Left lung (tissue), 14 donors: ENCODE measurements at places on chromosomes 2 and 18. TPM values are rescaled to one million over a fixed set of nuclear protein-coding genes. Genes with fewer than 3 reads are reported as not detected.

- no peak for DNase-seq
Measured at GRCh38 chr18:67876871-67877270, 360.4 kb upstream of the DSEL start.

DNA sequence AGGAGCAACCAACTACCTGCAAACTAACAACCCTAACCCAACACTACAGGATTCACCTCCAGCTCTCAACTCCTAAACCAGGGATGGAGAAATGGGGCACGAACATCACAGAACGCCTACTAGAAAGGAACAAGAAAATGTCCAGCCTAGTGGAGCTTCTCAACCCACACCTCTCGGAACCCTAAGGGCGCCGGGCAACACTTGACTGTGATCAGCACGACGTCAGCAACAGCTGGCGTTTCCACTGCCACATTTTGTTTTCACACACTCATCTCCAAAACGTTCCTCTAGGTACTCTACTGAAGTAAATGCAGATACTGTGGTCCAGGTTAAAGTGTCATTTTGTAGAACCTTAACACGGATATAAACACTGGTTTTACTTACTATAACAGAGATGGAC is 4.2 kb downstream of the RNASEH1 start:
- DNase-seq = no peak

DNA sequence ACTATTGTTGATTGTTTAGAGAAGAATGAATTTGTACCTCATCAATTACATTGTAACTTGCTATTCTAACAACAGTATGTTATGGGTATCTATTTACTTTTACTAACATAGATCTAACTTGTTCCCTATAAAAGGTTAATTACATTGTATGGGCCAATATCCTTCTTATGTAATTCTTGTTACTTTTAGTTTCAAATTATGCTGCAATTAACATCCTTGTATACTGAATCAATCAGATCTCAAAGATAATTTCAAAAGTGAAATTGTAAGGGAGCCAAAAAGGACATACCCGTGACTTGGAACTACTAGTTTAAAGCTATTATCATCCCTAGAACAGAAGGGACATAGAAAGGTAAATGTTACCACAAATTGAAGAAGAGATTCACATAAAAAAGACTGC is 79.9 kb upstream of the RIT2 start:
- no peak for DNase-seq

- DNase-seq = no peak
Measured at GRCh38 chr2:11968521-11968920, 222.1 kb downstream of the LPIN1 start.

- no peak for DNase-seq
Measured at GRCh38 chr2:7169593-7169992, 252.4 kb downstream of the RNF144A start.

Gene ANKMY1
- total RNA-seq = 20.1 TPM

DNA sequence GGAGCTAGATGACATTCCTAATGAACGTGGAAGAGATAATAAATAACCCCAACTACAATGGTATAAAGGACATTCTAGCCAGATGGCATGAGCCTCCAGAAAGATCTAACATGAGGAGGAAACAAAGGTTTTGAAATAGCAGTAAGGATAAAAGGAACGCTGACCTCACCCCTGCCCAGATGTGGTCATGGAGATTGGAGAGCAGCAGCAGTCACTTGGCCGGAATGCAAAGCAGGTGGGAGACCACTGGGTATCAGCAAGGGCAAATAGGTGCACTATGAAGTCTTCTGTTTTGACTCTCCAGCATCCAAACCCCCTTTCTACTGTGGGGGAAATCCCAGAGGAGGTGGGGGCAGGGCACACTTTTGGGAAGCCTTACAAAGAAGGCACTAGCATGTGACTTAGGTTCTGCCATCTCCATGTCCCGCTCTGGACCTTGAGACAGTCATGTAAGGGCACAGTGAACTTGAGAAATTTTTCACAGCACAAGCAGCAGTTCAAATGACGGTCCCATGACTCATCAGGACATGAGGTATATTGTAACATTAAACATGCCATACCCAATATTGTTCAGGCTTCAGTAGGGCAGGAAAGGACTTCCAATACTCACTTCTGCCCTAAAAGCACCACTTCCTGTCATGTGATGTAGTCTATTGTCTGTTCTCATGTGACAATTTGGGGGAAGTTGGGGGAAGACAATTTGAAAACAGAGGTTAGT is 55.2 kb downstream of the METTL4 start:
- no peak for DNase-seq

- no peak for DNase-seq
Measured at GRCh38 chr2:168211664-168212163, 35.7 kb downstream of the STK39 start.

GRCh38 chr18:69890558-69890957 is 57.1 kb downstream of the CD226 start:
- DNase-seq = no peak

Gene RSAD2
- 12.5 TPM for total RNA-seq

DNA sequence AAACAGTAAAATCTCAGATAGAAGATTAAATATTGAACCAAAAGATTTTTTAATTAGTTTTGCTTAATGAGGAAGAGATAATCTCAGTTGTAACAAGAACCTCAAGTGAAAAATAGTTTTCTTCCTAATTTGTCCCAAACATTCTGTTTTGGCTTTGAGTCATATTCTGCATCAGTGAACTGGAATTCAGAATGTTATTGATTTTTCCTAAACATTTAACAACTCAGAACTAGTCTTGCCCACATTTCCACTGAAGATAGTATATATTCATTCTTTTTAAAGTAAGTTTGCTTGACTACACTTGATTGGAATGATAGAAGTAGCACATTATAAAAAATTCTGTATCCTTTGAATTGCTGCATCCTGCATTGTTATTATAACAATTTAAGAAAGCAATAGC is 85.7 kb upstream of the UGP2 start:
- DNase-seq = no peak

DNA sequence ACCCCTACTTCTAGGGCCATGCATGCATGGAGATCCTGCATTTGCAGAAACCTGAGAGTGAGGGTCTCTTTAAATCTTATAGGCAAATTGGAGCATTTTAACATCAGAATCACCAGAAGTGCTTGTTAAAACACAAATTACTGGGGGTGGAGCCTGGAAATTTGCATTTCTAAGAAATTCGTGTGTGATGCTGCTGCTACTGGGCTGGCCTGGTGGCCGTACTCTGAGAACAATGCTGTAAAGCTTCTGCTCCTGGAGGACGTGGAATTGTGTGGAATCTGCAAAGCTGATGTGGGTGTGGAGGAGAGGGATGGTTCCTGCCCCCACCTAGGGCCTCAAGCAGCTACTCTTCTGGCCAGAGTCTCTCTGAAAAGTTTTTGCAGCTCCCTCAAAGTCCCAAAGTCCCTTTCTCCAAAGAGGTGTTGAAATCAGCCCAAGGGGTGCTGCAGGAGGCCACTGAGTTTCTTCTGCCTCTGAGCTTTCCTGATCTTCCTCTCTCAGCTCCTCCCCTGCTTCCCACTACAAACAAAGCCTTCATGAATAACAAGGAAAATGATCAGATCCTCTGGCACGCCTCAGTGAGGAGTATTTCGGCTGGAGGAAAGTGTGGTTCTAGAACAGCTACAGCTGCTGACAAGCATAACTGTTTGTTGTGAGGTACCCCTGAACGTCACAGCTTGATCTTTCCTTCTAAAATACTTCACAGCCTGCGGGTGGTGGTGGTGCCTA is 508.3 kb downstream of the CNTNAP5 start:
- DNase-seq = no peak

Gene CDH7
- 0.34 TPM for total RNA-seq

DNA sequence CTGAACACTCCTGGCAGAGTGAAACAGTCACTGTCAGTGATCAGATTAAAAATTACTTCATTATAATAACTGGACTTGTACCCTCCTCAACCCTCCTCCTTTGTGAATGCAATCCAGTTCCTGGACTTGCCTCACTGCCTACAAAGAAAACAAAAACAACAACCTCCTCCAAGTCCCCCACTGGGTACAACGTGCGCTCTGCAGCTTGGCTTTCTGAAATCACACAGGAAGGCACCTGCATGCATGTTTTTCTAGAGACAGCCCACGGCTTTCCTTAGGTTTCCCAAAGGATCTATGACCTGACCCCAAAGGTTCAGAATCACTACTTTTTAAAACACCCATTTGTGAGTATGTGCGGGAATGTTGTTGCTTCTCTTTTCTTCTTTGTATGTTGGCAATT is 61.4 kb upstream of the TUBA3E start:
- no peak for DNase-seq

- DNase-seq = no peak
Measured at GRCh38 chr2:137925599-137925998, 38.7 kb upstream of the HNMT start.

GRCh38 chr2:3914241-3914640 is 210.9 kb downstream of the DCDC2C start:
- DNase-seq = no peak

DNA sequence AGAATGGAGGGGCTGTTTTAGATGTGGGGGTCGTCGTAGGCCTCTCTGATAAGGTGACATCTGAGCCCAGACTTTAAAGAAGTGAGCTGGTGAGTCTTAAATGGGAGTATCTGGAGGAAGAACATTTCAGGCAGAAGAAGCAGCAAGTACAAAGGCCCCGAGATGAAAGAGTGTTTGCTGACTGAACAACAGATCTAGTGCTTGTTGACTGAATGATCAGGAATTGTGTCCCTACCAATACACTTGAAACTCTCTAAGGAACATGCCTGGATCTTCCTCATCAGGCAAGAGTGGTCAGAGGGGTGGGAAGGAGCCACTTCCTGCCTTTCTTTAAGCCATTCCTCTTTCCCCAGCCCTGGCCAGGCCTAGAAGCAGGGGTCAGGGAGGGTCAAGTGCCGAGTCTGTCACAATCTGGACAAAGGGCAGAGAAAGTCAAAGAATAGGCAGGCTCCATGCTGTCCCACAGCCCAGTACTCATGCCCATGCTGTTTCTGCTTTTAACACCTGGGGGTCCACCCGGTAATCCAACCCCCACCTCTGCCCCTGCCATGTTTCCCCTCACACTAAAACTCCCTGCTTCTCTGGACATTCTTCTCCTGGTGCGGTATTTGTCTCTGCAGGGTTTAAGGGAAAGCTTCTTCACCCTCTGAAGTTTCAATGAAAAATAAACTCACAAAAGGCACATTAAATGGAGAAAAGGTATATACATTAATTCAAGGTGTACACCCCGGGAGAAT is 3.0 kb upstream of the TMEM37 start:
- DNase-seq = no peak

- DNase-seq = no peak
Measured at GRCh38 chr2:190765386-190766173, 115.0 kb upstream of the GLS start.

GRCh38 chr18:3604498-3605408 is 154.8 kb downstream of the TGIF1 start:
- peak; percentile 56 for DNase-seq

GRCh38 chr2:154686162-154686561 is 12.3 kb upstream of the KCNJ3 start:
- DNase-seq = no peak

DNA sequence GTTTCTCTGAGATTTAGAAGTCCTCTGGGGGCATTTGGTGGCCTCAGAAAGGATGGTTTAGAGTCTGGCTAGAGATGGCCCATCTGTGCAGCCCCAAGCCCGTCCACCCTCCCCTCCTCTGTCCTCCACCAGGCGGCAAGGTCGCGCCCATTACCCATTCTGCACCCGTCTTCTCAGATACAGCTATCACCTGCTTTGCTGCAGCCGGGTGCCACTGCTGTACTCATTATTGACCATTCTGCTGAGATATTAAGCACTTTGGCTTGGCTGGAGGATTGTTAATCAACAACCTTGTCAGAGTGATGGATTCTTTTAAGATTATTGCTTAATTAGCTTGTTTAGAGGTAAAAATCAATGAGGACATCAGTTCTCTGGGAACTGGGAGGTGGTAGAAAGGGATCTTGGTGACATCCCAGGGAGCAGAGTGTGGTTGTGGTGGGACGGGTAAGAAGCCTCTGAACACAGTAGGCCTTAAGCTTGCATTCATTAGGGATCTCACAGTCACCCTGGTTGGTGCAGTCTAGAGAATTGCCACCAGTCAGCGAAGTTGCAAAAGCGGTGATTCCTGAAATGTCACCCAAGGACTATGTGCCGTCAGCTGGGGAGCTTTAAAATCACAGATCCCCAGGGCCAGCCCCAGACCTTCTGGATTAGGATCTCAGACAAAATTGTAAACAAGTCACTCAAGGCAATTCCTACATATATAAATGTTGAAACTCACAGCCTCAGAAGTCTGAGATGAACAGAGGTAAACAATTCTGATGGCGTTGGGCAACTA is 90.9 kb downstream of the CAPN13 start:
- no peak for DNase-seq

GRCh38 chr2:232870018-232870765 is at the start of gene SNORC:
SNORC (plus strand) TSS chr2:232870264; CDS start chr2:232870342, 78 bp downstream.
- DNase-seq = no peak

GRCh38 chr18:56952026-56952425 is 194.9 kb upstream of the BOD1L2 start:
- no peak for DNase-seq

Gene CKAP2L
- total RNA-seq = 5.2 TPM

Gene LINC00305
- total RNA-seq = not detected

- no peak for DNase-seq
Measured at GRCh38 chr2:239621611-239622010, 220.8 kb upstream of the HDAC4 start.

GRCh38 chr2:177983183-177983788 is 89.3 kb downstream of the PDE11A start:
- peak; percentile 7 for DNase-seq

Gene OSR1
- total RNA-seq = 41.5 TPM

GRCh38 chr2:140422759-140423158 is 1642.6 kb upstream of the NXPH2 start:
- DNase-seq = no peak

GRCh38 chr2:240713928-240714746 is 22.5 kb downstream of the AQP12A start:
- DNase-seq = no peak

- DNase-seq = no peak
Measured at GRCh38 chr2:153912798-153913396, 41.2 kb downstream of the GALNT13 start.

DNA sequence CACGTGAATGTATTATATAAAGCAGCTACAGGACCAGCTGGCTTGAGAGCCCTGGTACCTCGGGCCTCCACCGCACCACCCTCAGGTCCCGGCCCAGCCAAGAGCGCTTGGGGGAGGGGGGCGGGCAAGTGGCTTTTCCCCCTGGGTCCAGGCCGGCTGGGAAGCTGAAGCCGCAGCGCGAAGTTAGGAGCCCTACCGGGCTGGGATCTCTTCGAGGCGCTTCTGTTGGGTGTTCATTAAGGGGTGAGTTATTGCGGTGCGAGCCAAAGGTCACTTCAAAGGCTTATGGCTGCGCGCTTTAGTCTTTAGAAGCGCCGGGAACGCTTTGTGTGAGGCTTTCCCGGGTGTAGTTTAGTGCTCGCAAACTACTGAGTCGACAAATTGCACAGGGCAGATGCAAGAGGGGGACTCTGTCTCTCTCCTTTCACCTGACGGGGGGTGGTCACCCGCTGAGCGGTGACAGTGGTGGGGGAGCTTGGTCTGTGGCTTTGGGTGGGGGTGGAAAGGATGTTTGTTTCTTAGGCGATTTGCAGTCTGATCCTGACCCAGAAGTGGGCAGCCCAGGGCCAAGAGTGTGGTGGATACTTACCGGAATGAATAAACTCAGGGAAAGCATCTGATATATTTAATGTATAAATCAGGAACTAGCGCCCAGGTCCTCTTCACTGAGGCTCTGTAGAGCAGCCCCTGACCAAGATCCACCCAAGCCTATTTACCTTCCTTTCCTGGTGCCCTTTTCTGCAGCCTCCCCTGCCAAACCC is 6.0 kb downstream of the HOXD3 start:
- no peak for DNase-seq
